ENCODE measurements at places on chromosomes 13 and 19.
A peak's percentile ranks its signal among the peaks of the same experiment; 100 is the strongest.

DNA sequence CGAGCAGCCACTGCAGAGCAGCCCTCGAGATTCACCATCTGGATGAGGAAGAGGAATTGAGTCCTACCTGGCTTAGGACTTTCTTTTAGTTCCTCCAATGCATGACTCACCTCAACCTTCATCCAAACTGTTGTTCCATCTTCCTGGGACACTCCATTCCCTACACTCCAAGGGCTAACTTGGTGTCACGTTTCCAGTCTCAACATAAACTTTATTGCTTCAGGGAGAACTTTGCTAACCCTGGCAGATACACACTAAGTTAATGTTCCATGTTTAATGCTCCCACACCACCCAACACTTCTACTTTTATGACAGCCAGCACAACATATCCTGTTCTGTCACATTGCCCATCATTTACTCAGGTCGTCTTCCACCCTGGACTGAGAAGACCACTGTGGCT lies 164.4 kb downstream of the RBM26 start:
- DNase-seq = no peak

- DNase-seq = no peak
Measured at GRCh38 chr13:26590951-26591350, 33.5 kb downstream of the WASF3 start.

DNA sequence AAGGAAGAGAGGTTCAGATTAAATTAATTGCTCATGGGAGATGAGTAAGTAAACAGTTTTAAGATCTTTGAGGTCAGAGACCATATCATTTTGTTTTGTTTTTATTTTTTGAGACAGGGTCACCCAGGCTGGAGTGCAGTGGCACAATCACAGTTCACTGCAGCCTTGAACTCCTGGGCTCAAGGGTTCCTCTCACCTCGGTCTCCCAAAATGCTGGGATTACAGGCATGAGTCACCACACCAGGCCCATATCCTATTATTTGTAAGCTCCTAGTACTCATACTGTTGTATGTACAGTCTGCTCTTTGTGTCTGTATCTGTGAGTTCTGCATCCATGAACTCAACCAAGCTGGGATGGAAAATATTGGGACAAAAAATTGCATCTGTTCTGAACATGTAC lies 6.0 kb upstream of the RASL11A start:
- DNase-seq = no peak

DNA sequence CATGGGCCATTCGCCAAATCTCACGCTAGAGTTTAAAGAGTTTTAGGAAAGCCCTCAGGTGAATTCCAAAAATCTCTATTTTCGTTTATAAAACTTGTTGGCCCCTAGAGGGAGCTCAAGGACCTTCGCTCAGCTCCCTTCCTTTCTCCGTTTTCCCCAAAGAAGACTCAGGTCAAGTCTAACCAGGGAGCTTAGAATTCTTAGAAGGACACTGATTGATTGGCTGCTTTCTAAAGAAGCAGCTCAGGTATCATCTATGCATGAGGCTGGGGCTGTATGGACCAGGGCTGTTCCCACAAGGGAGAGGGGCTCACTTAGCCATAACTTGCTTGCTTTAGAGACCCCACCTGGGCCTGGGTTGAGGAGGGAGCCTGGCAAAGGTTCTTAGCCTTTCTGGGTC lies 20.5 kb downstream of the DZIP1 start:
- DNase-seq = peak; percentile 22

GRCh38 chr19:6402058-6402457 lies 9.1 kb upstream of the GTF2F1 start:
- DNase-seq = no peak

DNA sequence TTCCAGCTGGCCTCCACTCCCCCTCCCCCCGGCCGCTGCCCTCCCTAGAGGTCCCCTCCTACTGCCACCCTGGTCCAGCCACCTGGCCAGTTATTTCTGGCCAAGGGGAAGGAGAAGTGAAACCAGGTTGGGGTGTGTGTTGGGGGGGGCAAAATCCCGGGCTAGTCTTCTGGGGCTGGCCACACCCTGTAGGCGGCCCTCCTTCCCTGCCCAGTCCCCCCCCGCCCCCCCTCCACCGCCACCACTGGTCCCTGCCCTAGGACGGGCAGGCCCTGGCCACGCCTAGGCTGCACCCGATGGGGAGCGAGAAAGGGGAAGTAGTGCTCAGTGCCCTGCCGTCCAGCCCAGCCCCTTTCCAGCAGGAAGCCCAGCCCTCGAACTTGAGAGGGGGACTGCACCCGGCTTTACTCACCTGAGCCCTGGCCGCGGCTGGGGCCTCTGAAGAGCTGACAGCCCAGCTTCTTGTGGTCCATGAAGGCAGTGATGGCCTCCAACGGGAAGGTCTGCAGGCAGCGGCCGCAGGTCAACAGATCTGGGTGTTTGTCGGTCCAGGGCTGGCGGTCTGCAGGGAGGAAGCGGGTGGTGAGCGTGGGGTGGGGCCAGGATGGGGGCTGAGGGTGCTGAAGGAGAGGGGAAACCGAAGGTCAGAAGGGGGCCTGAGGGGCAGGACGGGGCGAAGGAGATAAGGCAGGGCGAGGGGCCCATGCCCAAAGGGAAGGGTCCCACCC lies 813 bp downstream of the ZNF296 start:
- DNase-seq = peak; percentile 49

DNA sequence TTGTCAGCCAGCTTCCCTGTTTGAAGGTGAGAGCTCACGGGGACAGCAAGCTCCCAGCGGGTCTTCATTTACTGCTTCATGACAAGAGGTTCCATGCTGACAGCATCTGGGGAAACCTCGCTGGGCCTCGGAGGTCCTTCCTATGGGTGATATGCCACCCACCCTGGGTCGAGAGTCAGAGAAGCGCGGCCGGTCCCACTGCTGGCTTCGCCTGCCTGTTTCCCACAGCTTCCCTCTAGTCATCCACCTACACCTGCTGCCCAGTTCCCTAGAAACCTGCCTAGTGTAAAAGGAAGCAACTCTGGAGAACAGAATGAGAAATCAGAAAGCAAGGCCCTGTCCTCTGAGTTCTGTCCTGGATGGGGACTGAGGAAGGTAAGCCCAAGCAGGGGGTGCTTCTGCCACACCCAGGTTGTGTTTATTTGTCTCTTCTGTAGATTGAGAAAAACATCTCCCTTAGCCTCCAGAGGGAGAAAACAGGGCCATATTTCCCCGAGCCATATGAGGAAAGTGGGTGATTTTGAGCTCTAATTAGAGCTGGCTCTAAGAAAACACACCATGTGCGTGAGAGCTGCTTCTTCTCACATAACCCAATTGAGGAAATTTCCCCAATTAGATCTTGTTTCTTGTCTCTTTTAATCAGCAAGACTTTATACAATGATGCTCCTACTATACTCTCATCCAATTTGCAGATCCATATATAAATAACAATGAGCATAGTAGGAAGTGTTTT lies 504.3 kb downstream of the IRS2 start:
- DNase-seq = no peak

GRCh38 chr13:104014803-104015645 lies 948.8 kb upstream of the SLC10A2 start:
- DNase-seq = no peak

GRCh38 chr13:45016792-45017425 lies 27.6 kb downstream of the GPALPP1 start:
- no peak for DNase-seq

- no peak for DNase-seq
Measured at GRCh38 chr13:99681695-99682094, 180.4 kb downstream of the TM9SF2 start.

GRCh38 chr13:46621792-46622629 lies 69.0 kb downstream of the LRCH1 start:
- peak; percentile 89 for DNase-seq

GRCh38 chr13:27446986-27447583 lies 3.3 kb downstream of the MTIF3 start:
- DNase-seq = no peak

DNA sequence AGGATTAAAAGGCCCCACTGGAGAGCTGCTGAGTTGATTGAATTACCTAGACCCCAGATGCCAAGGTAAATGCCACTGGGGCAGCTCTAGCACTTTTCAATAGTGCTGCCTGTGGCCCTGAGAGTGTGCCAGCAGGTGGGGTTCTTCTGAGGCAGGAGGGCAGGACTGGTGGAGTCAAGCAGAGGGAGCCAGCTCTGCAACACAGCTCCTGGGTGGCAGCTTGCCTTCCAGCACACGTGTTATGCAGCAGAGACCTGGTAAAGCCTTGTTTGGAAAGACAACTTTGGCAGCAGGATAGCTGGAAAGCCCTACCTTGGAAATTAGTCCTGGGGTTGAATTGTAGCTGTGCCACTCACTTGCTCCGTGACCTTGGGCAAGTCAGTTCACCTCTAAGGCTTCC lies 306.6 kb downstream of the ATP8A2 start:
- DNase-seq = no peak

GRCh38 chr13:113761136-113761535 lies 2.1 kb downstream of the TMEM255B start:
- no peak for DNase-seq

GRCh38 chr19:35430409-35431144 lies 17.5 kb upstream of the FFAR2 start:
- DNase-seq = no peak

DNA sequence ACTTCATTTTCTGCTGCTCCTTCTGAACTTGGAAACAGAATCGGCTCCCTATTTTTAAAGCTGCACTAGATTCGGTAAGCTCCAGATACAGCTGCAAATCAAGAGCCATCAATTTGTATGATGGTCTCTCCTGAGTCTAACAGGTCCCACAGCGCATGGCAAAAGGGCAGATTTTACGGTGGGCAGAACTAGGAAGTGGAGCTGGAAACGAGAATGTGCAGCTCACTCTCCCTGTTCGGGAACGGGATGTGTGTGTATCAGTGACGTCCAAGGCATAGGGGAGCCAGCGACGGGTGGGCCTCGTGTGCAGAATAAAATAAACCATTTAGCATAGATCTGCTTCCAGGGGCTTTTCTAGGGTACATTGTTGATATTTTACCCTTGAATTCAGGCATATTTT lies 74.2 kb downstream of the COL4A1 start:
- DNase-seq = no peak

DNA sequence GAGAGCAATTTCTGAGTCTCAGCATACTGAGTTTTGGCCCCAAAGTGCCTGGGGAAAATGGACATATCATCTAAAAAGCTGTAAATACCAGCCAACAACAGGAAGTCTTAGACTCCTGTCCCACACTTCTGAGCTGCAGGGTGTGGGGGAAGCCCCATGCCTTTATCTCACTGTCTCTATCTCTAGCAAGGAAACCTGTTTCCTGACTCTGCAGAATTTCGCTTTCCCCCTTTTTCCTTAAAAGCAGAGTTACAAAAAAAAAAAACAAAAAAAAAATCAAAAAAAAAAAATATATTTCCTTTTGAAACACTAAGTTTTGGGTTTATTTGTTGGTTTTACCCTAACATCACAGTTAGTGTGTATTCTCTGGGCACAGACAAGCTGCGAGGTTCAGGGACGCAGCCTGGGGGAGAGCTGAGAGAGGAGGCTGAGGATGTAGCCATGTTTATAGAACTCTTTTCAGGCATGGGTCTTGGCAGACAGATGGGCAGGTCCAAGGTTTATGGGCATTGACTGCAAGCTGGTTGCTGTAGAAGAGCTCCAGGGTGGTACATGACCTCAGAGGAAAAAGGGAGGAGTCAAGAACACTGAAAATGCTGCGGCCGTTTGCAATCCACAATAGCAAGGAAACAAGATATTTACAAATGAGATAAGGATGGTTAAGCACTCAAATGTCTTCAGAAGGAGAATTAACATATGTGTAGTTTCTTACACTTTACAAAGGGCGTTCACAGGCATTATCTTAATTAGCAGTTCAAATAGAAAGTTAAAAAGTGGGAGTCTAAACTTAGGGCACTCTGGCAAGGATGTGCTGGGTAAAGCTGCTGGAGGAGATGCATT lies 4.9 kb downstream of the MBNL2 start:
- peak; percentile 70 for DNase-seq

DNA sequence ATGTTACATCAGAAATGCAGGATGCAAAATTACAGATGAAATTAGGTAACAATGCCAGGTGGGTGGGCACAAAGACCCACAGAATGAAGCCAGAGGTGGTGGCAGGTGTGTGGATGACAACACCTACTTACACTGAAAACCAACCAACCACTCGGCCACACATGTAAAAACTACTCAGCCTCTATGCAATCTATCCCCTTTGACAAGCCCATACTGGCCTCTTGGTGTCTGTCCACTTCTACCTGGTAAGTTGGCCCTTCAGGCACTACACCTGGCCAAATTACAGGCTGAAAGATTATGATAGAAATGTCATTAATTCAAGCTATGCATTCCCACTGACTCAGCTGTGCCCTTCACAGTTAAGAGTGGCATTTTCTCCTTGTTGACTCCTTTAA lies 50.0 kb downstream of the BRD4 start:
- DNase-seq = no peak

GRCh38 chr13:103328899-103329298 lies 262.7 kb upstream of the SLC10A2 start:
- no peak for DNase-seq

DNA sequence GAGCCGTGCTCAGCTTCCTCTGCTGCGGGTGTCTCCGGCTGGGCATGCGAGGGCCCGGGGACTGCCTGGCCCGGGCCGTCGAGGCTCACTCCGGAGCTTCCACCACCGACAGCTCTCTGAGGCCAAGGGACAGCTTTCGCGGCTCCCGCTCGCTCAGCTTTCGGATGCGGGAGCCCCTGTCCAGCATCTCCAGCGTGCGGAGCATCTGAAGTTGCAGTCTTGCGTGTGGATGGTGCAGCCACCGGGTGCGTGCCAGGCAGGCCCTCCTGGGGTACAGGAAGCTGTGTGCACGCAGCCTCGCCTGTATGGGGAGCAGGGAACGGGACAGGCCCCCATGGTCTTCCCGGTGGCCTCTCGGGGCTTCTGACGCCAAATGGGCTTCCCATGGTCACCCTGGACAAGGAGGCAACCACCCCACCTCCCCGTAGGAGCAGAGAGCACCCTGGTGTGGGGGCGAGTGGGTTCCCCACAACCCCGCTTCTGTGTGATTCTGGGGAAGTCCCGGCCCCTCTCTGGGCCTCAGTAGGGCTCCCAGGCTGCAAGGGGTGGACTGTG lies 1.2 kb downstream of the S1PR4 start:
- no peak for DNase-seq

GRCh38 chr19:44701228-44701627 lies 2.3 kb downstream of the CEACAM16 start:
- DNase-seq = no peak

- no peak for DNase-seq
Measured at GRCh38 chr19:38666663-38667511, 19.4 kb downstream of the ACTN4 start.

DNA sequence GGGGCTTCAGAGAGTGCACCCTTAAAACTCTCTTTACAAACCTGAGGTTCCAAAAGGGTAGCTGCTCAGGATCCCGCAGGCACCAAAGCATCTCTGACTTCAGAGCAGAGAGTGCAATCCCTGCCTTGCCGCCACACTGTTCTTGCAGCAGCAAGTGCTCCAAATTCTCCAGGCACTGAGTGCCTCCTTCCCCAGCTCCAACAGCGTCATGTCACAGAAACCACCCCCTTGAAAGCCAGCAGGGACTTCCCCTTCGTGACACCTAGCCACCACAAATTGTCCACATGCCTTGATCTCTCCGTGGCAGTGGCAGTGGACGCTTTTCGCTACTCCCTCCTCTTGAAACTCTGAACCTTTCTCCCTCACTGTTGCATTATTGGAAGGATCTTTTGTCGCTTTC lies 39.9 kb downstream of the MBNL2 start:
- no peak for DNase-seq

- no peak for DNase-seq
Measured at GRCh38 chr19:17325881-17326594, 8.6 kb downstream of the ANO8 start.

- no peak for DNase-seq
Measured at GRCh38 chr13:90154311-90154960, 1193.1 kb upstream of the MIR17HG start.
